ENCODE measurements at places on chromosomes 7 and 10.
A peak's percentile ranks its signal among the peaks of the same experiment; 100 is the strongest.

- no peak for DNase-seq
These were observed 169.8 kb downstream of the SGMS1 start for GRCh38 chr10:50453940-50454339.

DNA sequence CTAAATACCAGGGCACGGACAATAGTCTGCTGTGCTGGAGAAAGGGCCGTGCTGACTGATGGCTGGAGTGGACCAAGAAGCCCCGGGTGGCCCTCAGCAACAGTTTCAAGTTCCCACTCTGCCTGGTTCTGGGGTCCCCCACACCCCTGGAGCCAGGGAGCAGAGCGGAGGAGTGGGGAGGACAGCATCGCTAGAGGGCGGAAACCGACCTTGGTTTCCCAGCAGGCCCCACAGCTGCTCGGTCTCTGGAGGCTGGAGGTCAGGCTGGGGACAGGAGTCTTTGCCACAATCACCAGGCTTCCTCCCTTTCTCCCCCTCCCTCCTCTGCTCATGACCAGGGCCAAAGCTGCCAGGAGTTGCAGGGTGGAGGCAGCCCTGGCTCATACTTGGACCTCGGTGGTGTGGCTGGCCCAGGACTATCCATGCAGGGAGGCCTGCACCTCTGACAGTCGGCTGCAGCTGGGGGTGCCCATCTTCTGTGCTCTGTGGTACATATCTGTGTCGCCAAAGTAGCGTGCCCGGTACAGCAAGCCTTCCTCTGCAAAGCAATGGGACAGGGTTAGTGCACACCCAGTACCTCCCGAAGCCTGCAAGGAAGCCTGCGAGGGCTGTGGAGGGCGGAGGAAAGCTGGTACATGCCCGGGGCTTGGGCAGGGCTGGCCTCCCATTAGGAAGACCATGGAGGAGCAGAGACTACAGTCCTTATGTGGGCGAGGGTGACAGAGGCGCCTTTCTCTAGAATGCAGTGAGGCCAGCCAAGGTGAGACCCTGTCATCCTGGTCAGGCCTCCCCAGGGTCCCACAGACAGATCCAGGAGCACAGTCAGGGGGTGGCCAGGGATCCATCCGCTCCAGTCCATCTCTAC is 19.1 kb downstream of the DNAJB12 start:
- DNase-seq, result peak; percentile 83

DNA sequence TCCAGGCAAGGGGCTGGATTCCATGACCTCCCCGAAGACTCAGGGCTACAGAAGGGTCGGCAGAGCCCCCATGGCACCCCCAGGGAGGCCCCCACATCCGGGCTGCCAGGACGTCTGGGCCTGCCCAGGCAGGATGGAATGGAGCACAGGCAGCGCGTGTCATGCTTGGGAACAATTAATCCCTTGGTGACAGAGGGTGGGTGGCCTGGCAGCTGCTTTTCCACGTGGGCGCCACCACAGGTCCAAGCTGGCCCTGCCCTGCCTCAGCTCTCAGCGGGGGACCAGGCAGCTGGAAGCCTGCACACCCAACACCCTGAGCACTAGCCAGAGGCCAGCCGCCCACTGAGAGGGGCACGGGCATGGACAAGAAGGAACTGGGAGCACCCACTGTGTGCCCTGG is 11.4 kb downstream of the ELN start:
- no peak for DNase-seq

GRCh38 chr7:73359746-73360375 is 31.9 kb downstream of the FKBP6 start:
- no peak for DNase-seq

DNA sequence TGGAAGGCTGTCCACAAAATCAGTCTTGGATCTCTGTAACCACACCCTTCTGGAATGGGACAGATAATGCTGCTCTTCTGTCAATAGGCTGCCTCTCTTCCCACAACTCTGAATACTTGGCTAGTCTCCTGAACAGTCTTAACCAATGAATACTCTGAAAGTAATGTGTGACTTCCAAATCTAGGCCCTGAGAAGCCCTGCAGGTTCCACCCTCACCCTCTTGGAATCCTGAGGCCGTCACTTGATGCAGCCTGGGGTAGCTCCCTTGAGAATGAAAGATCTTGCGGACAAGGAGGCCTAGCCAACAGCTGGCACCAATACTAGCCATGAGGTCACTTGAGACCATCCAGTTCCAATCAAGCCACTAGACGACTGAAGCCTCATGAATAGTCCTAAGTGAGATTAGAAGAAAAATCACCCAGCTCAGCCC is 109.2 kb downstream of the ARHGAP12 start:
- DNase-seq, result peak; percentile 90

DNA sequence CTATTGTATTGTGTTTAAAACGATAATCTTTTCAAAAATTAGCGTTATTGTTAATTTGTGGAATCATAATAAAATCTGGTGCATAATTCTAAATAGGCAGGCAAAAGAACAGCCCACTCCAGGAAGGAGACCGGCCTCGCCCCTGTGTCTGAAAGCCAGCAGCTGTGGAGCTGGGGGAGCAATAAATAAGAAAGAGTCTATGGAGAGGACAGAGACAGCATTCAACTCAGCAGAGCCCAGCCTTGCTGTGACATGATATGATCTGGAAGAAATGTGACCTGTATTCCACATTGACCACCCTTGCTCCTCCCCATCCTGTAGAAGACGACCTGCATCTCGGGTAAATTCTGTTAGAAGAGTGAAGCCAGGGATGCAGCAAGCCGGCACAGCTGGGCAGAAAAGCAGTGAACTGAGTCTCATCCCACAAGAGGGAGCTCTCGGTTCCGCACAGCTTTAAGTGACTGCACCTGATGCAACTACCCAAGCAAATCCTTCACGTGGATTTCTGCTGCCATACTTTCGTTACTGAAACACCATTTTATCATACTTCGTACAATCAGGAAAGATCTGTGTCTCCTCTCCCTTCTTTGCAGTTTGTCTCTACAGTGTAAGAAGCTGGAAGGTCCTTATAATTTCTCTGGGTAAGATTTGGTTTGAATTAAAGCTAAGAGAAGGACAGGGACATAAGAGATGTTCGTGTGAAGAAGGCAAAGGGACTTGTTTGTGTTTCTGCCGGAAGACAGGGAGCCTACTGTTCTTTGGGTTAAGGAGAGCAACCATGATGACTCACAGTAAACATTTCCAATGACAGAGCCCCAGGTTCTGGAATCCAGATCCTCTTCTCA is 427.1 kb downstream of the GPAM start:
- peak; percentile 55 for DNase-seq

DNA sequence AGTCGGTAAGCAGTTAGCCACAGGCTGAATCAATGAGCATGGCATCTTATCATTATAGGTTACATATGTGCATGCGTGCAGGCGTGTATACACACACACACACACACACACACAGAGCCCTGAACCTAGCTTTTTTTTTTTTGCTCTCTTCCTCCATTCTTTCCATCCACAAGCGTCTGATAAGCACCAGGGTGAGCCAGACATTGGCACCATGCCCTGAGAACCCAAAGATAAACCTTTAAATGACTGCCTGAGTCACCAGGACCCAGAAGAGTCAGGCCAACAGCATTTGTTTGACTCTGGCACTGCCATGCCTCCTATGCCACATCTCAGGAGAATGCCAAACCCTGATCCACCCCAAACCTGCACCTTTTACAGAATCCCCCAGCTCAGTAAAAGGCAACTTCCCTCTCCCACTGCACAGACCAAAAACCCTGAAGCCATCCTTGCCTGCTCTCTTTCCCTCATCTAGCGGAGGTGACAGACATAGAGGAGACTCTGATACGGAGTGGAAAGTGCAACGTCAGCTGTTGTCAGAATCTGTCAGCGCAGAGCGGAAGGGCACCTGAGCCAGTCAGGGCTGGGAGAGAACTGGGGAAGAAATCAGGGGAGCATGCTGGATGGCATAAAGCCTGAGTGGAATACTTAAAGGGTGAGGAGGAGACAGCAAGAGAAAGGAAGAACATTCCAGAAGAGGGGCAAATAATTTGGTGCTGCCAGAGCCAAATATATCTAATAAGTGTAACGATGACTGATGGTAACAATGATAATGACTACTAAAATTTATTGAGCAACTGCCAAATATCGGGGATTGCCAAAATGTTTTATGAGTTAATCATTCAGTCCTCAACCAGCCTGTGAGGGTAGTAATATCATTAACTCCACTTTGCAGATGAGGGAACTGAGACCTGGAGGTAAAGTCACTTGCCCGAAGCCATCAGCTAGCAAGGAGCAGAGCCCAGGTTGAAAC is 3.2 kb downstream of the PARP12 start:
- DNase-seq, result peak; percentile 94

DNA sequence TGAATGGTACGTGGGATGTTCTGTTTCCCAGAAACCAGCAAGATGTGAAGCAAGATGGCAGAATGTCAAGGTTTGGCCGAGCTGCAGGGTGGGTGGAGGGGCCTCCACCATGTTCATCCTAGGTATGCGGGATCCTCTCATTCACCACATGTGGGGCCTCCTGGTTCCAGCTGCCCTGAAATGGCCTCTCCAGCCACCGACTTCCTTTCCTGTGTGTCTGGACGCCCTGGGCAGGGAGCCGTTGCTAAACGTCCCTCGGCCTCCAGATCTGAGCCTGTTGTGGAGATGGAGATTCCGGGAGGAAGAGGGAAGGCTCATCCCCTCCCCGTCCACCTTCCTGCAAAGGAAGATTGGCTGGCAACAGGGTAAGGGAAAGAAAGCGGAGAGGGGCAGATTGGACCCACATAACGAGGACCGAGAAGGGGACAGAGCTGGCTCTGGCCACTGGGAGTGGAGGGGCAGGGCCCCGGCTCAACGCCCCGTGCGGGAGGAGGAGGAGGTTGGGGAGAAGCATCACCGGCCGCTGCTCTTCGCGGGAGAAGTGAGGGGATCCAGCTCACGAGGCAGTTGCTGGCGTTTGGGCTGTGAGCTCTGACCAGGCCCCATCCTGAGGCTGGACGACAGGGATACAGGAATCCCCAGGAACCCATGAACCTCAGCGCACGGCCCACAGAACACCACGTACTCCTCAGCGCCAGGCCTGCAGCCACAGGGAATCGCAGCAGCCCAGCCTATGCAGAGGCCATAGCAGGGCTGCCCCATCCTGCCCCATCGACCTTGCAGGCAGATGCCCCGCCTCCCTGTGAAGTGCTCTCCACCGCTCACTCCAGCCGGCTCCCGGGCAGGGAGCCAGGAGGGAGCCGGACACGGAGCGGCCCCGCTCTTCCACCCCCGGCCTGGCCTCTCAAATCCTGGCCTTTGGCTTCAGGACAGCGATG is 98.3 kb downstream of the FOXL3 start:
- no peak for DNase-seq

DNA sequence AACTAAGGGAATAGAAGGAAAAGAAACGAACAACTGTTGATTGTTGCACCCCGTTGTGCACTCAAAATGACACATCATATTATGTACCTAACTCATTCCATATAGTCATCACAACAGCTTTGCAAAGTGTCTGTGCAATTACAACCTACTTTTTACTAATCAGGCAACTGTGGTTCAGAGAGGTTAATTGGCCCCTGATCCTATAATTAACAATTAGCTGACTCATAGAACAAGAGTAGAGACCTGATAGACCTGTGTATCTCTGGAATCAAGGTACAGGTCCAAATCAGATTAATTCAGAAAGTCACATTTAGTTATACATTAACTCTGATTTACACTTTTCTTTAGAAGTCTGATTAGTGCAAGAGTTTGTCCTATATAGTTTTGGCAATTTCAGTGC is 122.5 kb upstream of the CDK13 start:
- DNase-seq, result no peak

GRCh38 chr10:132918617-132919373 is 23.6 kb downstream of the CFAP46 start:
- DNase-seq, result no peak

DNA sequence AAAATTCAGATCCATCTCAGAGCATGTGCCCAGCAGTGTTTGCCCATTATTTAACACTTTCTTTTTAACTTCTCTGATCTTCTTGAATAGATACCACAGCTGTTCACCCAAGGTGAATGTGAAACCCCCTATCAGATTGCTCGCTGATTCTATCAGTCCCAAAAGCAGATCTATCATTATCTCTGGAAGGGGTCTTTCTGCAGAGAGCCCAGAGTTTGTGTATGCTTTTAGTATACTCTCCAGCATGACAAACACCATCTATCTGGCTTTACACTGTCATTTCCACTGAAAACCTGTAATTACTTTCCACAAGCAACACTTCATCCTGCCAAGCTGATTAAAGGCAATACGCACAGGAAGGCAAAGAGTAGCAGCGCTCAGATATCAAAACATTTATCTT is 168.2 kb downstream of the CACNA2D1 start:
- DNase-seq, result no peak

DNA sequence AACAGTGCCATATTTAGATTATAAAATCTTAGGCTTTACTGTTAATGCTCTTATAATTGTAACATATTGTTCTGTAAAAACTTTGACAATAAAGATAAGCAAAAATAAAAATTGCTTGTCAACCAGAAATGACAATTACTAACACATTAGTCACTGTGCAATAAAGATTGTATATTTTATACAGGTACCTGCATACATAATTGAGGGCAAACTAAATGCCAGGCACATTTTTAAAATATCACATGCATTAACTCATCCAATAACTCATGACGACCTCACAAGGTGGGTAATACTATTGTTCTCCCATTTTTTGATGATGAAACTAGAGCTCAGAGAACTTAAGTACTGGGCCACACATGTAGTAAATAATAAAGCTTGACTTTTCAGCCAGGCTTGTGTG is 1020.2 kb upstream of the C7orf33 start:
- no peak for DNase-seq

DNA sequence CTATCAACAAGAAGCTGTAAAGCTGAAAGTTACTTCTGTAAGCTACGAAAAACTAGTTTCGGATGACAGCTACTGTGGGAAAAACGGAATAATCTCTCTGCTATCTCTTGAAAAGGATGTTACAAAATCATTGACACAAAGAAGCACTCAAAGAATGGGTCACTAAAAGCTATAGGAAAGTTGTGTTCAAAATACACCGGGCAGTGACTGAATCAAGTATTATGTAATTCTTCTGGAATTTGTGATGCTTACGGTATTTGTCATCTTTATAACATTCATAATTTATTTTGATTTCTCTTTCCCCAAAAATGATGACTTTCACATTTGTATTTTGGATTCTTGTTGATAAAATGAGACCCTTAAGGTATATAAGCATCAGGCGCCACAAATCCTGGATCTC is 112.1 kb upstream of the KLF6 start:
- peak; percentile 36 for DNase-seq

- peak; percentile 59 for DNase-seq
These were observed 251.7 kb upstream of the MYO3A start for GRCh38 chr10:25682203-25682851.

DNA sequence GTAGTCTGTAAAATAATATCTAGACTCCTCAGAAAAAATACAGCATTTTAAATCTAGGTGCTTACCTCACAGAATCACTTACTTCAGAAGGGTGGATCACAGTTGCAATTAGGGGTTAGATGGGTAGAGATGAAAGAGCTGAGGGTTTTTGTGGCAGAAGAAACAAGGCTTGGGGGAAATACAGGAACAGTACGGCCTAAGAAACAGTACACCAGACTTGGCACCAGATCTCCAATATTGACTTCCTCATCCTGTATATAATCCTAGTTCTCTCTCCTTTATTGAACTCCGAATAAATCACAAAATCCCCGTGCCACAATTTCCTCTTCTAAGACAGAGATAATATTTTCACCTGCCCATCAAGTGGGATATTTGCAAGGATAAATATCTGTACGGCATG is 14.3 kb downstream of the CEP41 start:
- DNase-seq, result no peak

GRCh38 chr10:48556713-48557112 is 48.2 kb downstream of the ARHGAP22 start:
- no peak for DNase-seq

GRCh38 chr7:99210265-99210970 is 2.5 kb upstream of the KPNA7 start:
- no peak for DNase-seq

GRCh38 chr10:47165711-47166404 is 134.1 kb upstream of the GDF10 start:
- peak; percentile 71 for DNase-seq
